ENCODE measurements at places on chromosomes 12 and 14. TPM values are rescaled to one million over a fixed set of nuclear protein-coding genes. Genes with fewer than 3 reads are reported as not detected.

DNA sequence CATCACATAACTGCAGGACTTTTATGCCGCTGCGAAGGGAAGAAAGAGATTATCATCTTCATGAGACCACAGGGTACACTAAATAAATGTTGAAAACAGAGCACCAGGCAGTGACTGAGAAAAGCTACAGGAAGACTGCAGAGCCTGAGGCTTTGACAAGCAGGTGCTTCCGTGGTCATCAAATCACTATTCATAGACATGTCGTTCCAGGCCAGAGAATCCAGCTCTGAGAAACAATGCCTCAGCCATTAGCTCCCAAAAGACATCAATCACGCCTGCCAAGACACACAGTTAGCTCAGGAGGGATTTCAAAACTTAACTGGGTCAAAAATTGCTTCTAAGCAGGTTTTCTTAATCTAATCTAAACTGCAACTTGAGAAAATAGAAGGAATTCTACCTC lies 47.2 kb upstream of the GARIN6 start:
- H3K27me3 ChIP-seq = no peaks in the 10 kb centered on the region
- peak overlapping the region; percentile 57 for H3K27ac ChIP-seq
- H3K36me3 ChIP-seq = no peaks in the 10 kb centered on the region
- H3K4me3 ChIP-seq = no peak overlapping the region
- peaks cover 9% of the 10 kb centered on the region for H3K4me1 ChIP-seq
- no peak for DNase-seq

DNA sequence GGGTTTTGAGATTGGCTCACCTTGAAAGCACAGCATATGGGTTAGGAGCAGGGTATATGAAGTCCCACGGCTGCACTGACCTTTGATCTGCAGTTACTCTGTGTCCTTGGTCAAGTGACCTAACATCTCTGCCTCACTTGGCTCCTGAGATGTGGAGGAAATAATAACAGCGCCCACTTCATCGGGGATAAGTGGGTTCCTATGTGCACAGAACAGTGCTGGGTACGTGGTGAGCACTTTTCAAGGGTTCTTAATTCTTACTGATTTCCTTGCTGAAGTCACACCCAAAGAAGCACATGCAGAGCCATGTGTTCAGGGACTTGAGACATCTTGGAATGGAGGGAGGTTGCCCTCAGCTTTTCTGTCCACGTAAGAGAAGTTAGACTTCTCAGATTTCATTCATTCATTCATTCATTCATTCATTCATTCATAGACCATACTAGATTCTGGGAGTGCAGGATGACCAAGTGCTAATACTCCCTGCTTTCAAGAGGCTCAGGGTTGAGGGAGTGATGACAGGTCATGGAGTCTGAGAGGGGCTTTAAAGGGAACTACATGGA lies 39.4 kb downstream of the ADGRD1 start:
- no peak overlapping the region for H3K27ac ChIP-seq
- H3K27me3 ChIP-seq = no peaks in the 10 kb centered on the region
- H3K4me1 ChIP-seq = peaks cover 4% of the 10 kb centered on the region
- no peaks in the 10 kb centered on the region for H3K36me3 ChIP-seq
- DNase-seq = no peak

GRCh38 chr12:4228122-4228580 lies 45.4 kb upstream of the CCND2 start:
- DNase-seq = no peak
- H3K4me1 ChIP-seq = peaks cover 4% of the 10 kb centered on the region
- H3K27me3 ChIP-seq = no peaks in the 10 kb centered on the region
- no peak overlapping the region for H3K27ac ChIP-seq

- no peak overlapping the region for H3K4me3 ChIP-seq
- H3K36me3 ChIP-seq = no peaks in the 10 kb centered on the region
- no peak overlapping the region for H3K27ac ChIP-seq
Measured at GRCh38 chr12:7483343-7483742, 20.2 kb downstream of the CD163 start.

The B4GALNT3 gene
- 2.6 TPM for total RNA-seq

GRCh38 chr12:94114166-94114565 lies 34.2 kb upstream of the PLXNC1 start:
- no peak for DNase-seq
- H3K4me3 ChIP-seq = no peak overlapping the region
- H3K27me3 ChIP-seq = no peaks in the 10 kb centered on the region
- H3K27ac ChIP-seq = no peak overlapping the region
- H3K4me1 ChIP-seq = no peaks in the 10 kb centered on the region

DNA sequence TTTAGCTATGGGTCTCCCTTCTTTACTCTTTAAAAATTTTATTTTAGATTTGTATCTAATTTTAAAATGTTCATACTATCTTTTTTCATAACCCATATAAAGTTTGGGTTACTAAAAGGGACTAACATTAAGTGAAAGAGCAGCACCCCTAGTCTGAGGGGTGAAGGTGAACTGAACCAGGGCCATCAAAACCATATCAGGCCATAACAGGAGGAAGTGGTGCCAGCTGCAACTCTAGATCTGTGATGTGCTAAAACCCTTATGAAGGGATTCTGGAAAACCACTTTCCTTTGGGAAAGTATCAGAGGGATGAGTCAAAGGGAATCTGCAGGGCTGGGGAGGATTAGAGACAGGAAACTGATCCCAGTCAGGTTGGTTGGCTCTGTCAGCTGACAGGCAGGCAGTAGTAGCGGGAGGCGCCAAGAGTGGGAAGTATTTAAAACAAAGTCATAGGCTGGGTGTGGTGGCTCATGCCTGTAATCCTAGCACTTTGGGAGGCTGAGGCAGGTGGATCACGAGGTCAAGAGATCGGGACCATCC lies 162.5 kb downstream of the PPM1H start:
- H3K27me3 ChIP-seq = no peaks in the 10 kb centered on the region
- peaks cover 20% of the 10 kb centered on the region for H3K4me1 ChIP-seq
- DNase-seq = no peak
- H3K36me3 ChIP-seq = no peaks in the 10 kb centered on the region
- H3K4me3 ChIP-seq = no peak overlapping the region
- no peak overlapping the region for H3K27ac ChIP-seq

The ACTN1 gene
- 73.9 TPM for total RNA-seq

GRCh38 chr12:128914908-128915563 lies 61.8 kb downstream of the GLT1D1 start:
- H3K27ac ChIP-seq = no peak overlapping the region
- no peaks in the 10 kb centered on the region for H3K4me1 ChIP-seq
- no peaks in the 10 kb centered on the region for H3K36me3 ChIP-seq
- H3K27me3 ChIP-seq = no peaks in the 10 kb centered on the region
- no peak for DNase-seq
- H3K4me3 ChIP-seq = no peak overlapping the region

GRCh38 chr14:65168840-65169239 lies 66.5 kb upstream of the MAX start:
- DNase-seq = no peak
- H3K27ac ChIP-seq = no peak overlapping the region
- H3K4me3 ChIP-seq = no peak overlapping the region
- H3K36me3 ChIP-seq = no peaks in the 10 kb centered on the region
- no peaks in the 10 kb centered on the region for H3K27me3 ChIP-seq

DNA sequence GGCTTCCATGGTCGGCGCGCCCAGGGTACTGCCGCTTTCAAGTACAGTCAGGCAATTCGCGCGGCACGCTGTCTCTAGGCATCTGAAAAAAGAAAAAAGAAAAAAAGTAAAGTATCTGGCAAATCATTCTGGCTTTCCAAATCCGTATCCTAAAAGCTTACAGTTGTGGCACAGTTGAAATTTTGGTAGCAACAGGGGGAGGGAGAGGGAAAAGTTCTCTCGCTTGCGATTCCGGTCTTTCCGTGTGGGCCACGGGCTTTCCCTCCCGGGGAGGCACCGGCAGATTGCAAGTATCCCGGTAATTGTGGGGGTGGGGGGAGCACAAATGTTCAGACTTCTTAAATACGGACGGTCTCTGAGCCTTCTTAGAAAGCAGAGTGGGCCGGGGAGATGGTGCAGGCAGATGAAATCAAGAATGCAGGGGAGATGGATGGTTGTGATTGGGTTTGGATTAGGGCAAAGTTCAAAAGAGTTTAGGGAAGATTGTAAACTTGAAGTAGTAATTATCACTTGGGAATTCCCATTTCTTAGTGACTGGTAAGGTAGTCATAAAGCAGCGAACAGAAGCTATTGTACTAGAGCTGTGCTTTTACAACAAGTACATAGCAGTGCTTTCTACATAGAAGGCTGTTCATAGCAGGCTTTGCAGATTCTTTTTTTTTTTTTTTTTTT lies 1.2 kb downstream of the SOCS2 start:
- no peak for DNase-seq
- H3K4me3 ChIP-seq = peak overlapping the region; percentile 87
- peaks cover 48% of the 10 kb centered on the region for H3K4me1 ChIP-seq
- H3K27ac ChIP-seq = peak overlapping the region; percentile 44

GRCh38 chr12:95184121-95184520 lies 33.1 kb downstream of the FGD6 start:
- H3K27me3 ChIP-seq = no peaks in the 10 kb centered on the region
- DNase-seq = no peak
- no peak overlapping the region for H3K4me3 ChIP-seq
- H3K4me1 ChIP-seq = peaks cover 8% of the 10 kb centered on the region
- peaks cover 4% of the 10 kb centered on the region for H3K36me3 ChIP-seq

DNA sequence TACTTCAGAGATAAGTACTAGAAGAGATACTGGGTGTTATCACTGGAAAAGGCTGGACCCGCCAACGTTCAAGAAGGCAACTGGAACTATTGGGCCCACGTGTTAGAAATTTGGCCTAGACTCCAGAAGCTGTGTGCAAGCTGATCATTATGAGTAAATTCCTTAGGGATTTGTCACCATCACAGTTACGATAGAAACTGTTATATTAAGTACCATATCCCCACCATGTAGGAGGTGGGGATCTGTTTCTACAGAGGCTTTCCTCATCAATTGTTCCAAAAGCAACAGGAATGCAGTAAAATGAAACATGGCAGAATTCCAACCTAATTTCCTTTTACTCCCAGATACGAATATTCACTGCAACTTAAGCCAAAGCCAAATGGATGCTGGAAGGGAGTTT lies 170.7 kb downstream of the NOVA1 start:
- H3K4me1 ChIP-seq = peaks cover 8% of the 10 kb centered on the region
- no peak overlapping the region for H3K27ac ChIP-seq
- DNase-seq = no peak
- no peak overlapping the region for H3K4me3 ChIP-seq
- H3K36me3 ChIP-seq = no peaks in the 10 kb centered on the region
- H3K27me3 ChIP-seq = no peaks in the 10 kb centered on the region

GRCh38 chr14:67778792-67779191 lies 37.6 kb downstream of the ZFYVE26 start:
- no peaks in the 10 kb centered on the region for H3K4me1 ChIP-seq
- no peak for DNase-seq
- H3K27me3 ChIP-seq = no peaks in the 10 kb centered on the region
- no peak overlapping the region for H3K27ac ChIP-seq

- H3K4me1 ChIP-seq = peaks cover 3% of the 10 kb centered on the region
- no peaks in the 10 kb centered on the region for H3K27me3 ChIP-seq
Measured at GRCh38 chr14:82537831-82538230, 1004.2 kb upstream of the SEL1L start.

DNA sequence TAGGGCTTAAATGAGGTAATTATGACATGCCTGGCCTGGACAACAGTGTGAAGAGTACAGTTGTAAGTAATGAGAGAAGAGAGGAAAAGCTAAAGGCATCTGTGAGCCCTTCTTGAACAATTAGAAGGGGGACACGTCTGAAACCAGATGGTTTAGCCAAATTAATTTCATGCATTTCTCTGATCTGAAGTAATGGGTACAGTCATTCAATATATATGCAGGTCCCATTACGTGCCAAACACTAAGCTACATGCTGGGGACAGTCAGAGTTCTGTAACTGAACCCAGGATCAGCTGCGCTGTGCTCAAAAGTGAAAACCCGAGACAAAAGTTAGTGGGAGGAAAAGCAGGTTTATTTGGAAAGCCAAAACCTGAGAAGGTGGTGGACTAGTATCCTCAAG lies 207.2 kb upstream of the TMTC1 start:
- no peak for DNase-seq
- H3K36me3 ChIP-seq = no peaks in the 10 kb centered on the region
- no peak overlapping the region for H3K27ac ChIP-seq
- no peak overlapping the region for H3K4me3 ChIP-seq
- no peaks in the 10 kb centered on the region for H3K27me3 ChIP-seq
- no peaks in the 10 kb centered on the region for H3K4me1 ChIP-seq

The RPL41 gene
- total RNA-seq = 4,478 TPM

DNA sequence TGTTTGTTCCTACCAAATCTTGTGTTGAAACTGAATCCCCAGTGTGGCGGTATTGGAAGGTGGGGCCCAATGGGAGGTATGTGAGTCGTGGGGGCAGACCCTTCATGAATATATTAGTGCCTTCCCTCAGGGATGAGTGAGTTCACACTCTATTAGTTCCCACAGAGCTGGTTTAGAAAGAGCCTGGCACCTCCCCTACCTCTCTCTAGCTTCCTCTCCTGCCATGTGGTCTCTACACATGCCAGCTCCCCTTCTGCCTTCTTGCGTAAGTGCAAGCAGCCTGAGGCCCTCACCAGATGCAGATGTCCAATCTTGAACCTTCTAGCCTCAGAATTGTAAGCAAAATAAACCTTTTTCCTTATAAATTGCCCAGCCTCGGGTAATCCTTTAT lies 105.8 kb downstream of the SPTSSA start:
- DNase-seq = no peak
- peaks cover 17% of the 10 kb centered on the region for H3K4me1 ChIP-seq
- no peaks in the 10 kb centered on the region for H3K36me3 ChIP-seq
- no peaks in the 10 kb centered on the region for H3K27me3 ChIP-seq

DNA sequence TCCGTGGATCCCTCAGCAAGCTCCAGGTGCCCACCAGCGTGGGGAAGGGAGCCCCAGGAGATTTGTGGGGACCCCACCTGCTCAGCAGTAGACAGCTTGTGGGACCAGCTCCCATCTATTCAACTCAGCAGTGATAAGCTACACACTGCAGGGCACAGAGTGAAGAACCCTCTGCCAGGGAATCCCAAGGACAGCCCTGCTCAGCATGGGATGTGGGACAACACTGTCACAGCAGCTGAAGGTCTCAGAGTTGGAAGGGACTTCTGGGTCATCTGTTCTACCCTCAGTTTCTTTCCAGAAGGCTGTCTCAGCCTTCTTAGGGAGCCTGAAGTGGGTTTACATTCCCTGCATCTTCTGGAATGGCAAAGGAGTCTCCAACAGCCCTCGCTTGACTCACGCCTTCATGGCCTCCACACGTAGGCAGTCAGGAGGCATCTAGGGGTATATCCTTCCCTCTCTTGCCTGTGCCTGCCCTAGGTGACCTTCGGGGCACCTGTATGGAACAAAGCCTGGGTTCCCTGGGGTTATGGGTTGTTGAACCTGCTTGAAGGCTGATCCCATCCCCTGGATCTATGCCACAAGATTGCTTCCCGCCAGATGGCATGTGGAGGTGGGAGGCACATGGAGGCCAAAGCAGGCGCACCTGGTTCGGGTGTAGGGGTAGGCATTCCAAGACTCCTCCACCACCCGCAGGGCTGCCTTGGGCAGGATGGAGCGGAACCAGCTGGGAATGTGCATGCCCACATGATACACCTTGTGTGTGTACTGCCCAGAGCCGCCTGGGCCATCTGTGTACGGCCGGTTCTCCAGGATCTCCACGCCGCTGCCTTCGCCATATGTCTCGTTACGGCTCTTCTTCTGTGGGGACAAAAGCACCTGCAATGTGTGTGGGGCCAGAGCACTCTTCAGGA lies 33.0 kb downstream of the ARL6IP4 start:
- H3K36me3 ChIP-seq = no peaks in the 10 kb centered on the region
- no peak for DNase-seq
- no peaks in the 10 kb centered on the region for H3K27me3 ChIP-seq
- no peak overlapping the region for H3K4me3 ChIP-seq
- no peak overlapping the region for H3K27ac ChIP-seq

GRCh38 chr12:3634348-3634747 lies 118.6 kb downstream of the CRACR2A start:
- DNase-seq = no peak
